ENCODE measurements at places on chromosomes 6 and 20. TPM values are rescaled to one million over a fixed set of nuclear protein-coding genes. Genes with fewer than 3 reads are reported as not detected.

- no peak for DNase-seq
Measured at GRCh38 chr6:16146527-16146955, 17.7 kb downstream of the MYLIP start.

DNA sequence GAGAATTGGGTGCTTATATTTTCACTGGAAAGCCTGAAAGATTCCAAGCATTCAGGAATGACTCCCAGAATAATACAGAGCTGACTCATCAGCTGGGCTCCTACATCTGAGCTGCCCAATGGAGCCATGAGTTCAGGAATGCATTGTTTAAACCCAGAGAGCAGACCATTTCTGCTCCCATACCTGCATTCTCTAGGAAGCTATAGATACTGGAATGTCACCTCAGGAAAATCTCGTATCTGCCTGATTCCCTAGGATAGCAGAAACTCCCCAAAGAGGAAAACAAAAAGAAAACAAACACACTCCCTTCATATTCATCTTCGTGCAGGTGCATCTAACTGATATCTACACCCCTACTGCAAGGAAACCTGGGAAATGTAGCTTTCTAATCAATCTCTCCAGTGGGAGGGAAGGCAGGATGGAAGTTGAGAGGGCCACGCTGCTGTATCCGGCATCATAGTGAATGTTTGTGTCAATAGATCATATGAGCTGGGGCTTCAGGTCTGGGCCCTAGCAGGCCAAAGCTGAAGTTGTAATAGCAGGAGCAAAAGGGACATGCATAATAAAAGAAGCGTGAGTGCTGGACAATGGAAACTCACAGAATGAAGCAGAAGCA lies 8.2 kb upstream of the SLC2A12 start:
- no peak for DNase-seq

- no peak for DNase-seq
Measured at GRCh38 chr20:22368235-22368634, 216.1 kb downstream of the FOXA2 start.

The CDSN gene
- not detected for total RNA-seq

DNA sequence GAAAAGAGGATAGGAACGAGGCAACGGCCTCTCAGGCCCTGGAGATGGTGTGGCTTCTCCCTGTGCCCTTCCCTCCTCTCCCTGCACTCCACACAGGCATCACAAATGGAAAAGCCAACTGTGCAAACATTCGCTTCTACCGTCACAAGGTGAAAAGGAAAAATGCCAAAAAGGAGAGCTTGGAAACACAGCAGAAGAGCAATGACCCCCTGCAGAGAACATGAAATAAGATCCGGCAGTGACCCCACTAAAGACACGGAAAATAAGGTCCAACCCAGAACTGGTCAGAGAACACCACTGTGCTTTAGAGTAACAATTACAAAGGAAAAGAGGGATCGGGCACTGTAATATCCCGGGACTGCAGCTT lies 63.0 kb downstream of the SLC22A23 start:
- DNase-seq: no peak

- DNase-seq: no peak
Measured at GRCh38 chr6:12973386-12973785, 256.8 kb downstream of the PHACTR1 start.

DNA sequence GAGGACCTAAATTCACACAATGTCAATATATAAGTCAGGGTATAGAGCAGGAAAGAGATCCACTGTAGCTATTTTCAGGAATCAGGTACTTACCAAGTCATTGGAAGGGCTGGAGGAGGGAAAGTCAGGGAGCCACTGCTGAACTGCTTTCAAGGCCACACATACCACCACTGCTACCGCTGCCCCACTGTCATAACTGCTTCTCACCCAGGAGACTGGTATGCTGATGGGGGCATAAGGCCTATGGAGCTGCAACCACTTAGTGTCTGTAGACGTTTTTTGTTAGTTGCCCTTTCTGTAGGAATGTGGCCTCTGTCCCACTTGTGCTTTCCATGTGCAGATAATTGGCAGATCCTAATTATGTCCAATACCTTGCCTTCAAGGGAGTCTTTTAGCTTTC lies 5.4 kb downstream of the SMAP1 start:
- DNase-seq: no peak

GRCh38 chr6:1137849-1138248 lies 174.0 kb upstream of the FOXQ1 start:
- DNase-seq: no peak

DNA sequence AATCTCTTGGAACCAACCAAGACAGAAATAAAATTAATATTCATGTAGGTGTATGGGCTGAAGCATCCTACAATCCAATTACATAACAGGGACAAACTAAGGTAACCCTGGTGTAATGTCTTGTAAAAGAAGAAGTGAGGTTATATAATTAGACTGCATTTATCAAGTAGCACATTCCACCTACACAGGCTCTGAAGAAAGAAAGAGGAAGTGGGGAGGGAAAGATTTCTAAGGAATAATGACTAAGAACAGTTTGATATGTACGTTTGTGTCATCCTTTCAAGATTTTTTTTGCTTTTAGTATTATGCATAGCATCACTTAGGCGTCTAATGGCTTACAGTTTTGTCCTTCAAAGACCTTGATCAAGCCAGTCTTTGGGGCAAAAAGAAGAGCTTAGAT lies 139.7 kb downstream of the PLCB1 start:
- no peak for DNase-seq

- no peak for DNase-seq
Measured at GRCh38 chr6:42923666-42924065, 5.6 kb upstream of the CNPY3 start.

GRCh38 chr6:11575408-11576033 lies 38.0 kb downstream of the TMEM170B start:
- DNase-seq: peak; percentile 19

DNA sequence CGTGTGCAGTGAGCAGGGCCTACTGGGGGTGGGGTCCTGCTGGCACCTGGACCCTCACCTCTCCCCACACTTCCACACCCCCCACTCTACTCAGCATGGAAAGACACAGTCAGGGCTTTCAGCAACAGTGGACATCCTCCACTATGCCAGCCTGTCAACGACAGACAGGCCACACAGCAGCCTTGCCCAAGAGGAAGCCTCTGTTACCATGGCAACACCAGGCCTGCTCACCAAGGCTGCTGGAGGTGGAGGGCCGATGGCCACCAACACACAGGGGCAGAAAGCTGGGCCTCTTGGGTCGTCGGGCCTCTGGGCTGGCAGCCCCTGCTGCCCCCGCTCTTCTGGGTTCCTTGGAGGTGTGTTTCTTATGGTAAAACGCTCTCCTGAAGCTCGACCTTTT lies 13.6 kb downstream of the BNIP5 start:
- DNase-seq: no peak

DNA sequence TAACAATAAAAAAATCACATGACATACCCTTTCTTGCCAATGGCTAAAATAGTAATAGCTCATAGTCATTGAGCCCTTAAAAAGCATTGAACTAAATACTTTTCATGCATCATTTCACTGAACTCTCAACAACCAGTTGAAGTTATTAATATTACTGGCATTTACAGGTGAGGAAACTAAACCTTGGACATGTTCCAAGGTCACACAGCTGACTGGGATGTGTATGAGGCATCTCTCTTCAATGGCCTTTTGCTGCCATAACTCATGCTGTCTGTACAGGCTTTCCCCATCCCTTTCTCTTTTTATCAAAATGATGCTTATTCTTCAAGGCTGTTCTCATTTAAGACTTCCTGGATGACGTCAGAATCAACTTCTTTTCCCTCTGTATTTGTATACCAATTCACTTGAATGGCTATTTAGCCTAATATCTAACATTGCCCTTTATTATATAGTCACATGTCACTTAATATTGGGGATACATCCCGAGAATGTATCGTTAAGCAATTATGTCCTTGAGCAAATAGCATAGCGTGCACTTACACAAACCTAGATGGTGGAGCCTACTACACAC lies 476.4 kb downstream of the KIF16B start:
- DNase-seq: no peak

The CCM2L gene
- not detected for total RNA-seq

DNA sequence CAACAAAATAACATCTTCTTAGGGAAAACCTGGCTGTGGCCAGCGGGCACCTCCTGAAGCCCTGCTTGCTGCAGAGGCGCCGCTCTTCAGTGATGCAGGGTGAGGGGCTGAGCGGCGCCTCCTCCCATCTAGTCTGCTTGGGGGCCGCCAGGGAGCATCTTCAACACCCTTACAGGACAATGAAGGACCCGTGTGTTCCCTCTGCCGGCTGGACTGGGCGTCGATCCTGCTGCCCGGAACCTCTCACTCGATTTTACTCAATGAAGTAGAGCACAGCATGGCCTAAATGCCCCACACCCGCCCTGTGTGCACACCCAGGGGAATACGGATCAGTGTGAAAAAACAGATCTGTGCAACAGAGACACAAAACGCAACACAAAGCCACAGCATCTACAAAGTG lies 28.5 kb upstream of the MPC1 start:
- DNase-seq: no peak

Data from naive thymus-derived CD8-positive, alpha-beta T cell (primary cell).